ENCODE measurements at places on chromosomes 7 and 10. TPM values are rescaled to one million over a fixed set of nuclear protein-coding genes. Genes with fewer than 3 reads are reported as not detected.

The CUZD1 gene
- total RNA-seq, result 0.94 TPM

The AKR1C8 gene
- total RNA-seq, result not detected

The IFIT1B gene
- not detected for total RNA-seq

The BAG3 gene
- 46.4 TPM for total RNA-seq

- DNase-seq, result peak; percentile 54
These were observed 21.6 kb upstream of the GIMAP8 start for GRCh38 chr7:150428671-150429451.

Data from ureter (tissue), 1 donor.